ENCODE measurements at places on chromosomes 4 and X.

DNA sequence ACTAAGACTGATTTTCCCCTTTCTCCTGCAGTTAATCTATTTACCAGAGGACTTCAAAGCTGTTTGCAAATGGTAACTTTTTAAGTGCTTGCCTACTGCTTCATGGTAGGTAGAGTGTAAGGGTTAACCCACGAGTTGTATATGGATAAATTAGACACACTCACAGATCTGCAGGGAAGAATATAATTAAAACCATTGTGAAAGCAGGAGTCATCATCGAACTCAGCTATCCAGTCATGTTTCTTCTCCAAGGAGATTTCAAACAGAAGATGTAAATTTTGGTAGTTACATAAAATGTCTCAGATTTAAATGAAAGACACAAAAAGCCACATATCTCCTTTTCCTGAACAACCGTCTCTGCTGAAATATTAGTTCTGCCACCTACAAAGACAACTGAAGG lies 549 bp upstream of the XG start:
- no peak for DNase-seq

DNA sequence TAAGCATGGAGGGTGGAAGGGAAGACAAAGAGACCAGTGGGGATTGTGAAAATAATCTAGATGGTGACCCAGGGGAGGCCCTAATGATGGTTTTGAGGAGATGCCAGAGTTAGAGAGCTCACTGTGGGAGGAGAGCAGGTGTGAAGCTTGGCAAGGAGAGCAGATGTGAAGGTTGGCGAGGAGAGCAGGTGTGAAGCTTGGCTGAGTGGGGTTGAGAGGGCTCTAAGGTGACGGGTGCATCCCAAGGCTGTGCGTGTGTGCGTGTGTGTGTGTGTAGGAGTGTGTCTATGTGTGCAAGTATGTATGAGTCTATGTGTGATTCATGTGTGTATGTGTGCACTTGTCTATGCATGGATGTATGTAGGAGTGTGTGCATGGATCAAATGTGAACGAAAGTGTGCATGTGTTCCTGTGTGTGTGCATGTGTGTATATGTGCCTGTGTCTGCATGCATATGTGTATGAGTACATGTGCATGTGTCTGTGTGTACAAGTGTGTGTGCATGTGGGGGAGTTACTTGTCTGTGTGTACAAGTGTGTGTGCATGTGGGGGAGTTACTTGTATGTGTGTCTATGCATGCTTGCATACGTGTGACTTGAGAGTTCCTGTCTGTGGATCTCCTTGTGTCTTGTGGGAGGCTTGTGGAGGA lies 72.0 kb downstream of the EVC start:
- no peak for DNase-seq

GRCh38 chrX:18575744-18576143 lies 96.2 kb downstream of the RS1 start:
- no peak for DNase-seq

DNA sequence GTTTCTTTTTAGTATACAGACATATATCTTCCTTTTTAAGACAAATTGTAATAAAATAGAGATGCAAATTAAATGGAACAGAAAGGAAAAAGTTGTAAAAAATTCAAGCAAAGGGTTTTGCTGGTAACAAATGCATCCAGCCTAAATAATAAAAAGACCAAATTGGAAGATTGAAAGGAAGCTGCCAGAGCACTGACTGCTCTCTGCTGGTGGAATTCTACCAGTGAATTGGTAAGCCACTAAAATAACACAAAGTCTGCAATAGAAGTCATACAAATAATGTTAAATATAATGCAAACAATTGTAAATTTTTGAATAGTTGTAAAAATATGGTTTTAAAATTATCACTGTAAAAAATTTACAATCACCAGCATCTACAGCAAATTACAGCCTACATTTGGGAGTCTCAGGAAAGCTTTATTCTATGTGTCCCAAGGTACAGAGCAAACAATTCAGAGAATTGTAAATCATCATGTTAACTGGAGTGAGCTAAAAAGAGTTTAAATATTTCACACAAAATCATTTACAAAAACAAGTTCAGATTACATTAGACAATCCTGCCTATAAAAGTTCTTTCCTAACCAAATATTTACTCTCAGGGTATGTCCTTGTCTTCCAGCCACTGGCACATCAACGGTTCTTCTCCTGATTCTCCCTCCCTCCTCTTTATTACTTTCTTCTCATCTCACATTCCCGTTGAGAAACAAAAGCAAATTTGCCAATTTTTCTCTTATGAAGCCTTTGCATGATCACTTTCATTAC lies 1322.5 kb downstream of the PCDH7 start:
- DNase-seq, result no peak
